GM12878 (cell line): ENCODE measurements at places on chromosomes 4 and X. TPM values are rescaled to one million over a fixed set of nuclear protein-coding genes. Genes with fewer than 3 reads are reported as not detected.
A peak's percentile ranks its signal among the peaks of the same experiment; 100 is the strongest.

The TLR7 gene
- 24.9 and 25.2 TPM in 2 replicates for total RNA-seq

The ZFP92 gene
- total RNA-seq, result 0.13 and 0.31 TPM in 2 replicates

DNA sequence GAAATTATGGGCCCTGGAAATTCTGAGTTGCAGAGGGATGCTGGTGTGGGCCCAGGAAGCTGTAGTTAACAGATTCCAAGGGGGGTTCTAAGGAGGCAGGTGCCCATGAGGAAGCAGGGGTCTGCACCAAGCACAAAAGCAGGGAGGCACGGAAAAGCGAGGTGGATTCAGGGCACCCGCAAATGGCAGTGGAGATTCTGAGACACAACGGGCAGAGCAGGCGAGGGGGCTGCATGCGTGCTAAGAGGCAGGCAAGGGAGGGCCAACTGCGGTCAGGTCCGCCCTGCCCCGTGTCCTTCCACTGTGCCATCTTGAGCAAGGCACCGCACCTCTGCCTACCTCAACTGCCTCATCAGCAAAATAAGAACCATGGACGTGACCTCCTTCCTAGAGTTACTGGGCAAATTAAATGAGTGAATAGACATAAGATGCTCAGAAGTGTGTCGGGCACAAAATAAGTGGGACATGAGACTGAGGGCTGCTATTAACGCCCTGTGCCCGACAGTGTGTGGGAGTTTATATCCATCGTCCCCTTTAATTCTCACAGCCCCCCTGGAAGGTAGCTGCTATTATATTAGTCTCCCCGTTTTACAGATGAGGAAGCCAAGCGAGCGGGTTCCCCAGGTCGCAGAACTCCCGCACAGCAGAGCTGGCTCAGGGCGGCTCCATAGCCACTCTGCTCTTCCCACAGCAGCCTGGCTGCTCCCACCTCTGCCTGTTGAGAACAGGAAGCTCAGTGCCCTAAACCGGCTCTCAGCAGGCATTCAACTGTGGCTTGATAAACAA, 67.6 kb downstream of the PPP2R2C start:
- H3K36me3 ChIP-seq, result no peaks in the 10 kb centered on the region
- no peak for DNase-seq
- H3K27me3 ChIP-seq, result no peaks in the 10 kb centered on the region; the same call in 1 of the 2 replicates
- H3K4me1 ChIP-seq, result no peaks in the 10 kb centered on the region

DNA sequence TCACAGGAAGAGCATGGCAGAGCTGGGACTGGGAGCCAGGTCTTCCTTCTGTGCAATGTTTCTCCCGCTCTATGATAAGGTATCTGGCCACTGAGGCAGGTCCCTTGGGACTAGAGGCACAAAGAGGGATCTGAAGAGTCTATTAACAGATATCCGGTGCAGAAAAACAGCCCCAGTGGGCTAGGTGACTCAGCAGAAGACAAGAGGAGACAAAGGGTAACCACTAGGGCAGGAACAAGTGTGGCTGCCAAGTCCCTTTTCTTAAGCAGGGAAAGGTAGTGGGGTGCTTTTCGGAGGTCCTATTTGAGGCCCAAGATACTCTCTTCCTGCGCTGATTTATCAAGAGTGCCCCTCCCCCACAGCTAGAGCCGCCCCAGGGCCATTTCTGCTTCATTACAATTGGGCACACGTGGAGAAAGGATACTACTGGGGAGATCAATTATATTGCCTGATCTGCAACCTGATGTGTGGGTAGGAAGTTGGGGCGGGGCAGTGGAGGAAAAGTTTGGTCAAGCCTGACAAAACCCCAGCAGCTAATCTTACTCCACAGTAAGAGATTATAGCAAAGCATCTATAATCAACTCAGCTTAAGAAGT, at the start of gene DGAT2L6:
TSS of gene DGAT2L6 (plus strand) at position 546 of the 596 bp plus-strand sequence. CDS start 100 bp downstream, outside the sequence.
- no peaks in the 10 kb centered on the region for H3K36me3 ChIP-seq
- peak within 1 kb of the TSS; percentile 59 for H3K27ac ChIP-seq
- peaks cover 18% of the 10 kb centered on the region for H3K4me1 ChIP-seq
- H3K4me3 ChIP-seq, result no peak within 1 kb of the TSS

DNA sequence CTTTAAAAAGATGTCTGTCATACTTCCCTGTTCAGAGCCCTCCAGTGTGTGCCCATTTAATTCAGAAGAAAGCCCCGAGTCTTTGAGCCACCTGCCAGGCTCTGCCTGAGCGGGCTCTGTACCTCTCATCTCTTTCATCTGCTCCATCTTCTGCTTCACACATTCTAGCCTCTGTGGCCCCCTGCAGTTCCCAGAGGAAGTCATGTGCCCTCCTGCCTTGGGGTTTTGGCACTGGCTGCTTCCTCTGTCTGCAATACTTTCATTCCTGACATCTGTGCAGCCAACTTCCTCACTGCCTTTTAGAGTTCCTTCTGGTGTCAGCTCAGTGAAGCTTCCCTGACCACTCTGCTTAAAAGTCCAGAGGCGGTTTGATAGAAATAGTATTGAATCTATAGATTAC, 6.2 kb upstream of the STK32B start:
- no peaks in the 10 kb centered on the region for H3K4me1 ChIP-seq
- DNase-seq, result no peak
- no peaks in the 10 kb centered on the region for H3K36me3 ChIP-seq
- H3K27ac ChIP-seq, result no peak overlapping the region
- H3K27me3 ChIP-seq, result no peaks in the 10 kb centered on the region

DNA sequence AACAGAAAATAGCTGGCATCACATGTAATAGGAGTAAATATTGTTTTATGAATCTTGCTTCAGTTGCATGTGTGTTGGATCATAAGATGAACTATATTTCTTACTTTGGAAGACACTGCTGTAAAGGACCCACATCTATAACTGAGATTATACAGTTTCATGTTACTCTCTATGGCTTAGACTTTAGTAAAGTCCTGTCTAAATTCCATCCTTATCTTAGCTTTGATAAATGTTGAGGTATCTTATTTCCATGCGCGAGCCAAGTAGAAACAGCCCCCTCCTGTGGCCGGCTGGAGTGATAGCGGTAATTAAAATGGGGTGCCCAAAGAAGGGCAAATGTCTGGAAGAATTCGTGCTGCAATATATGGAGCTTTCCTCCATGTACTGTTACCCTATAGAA, 43.0 kb downstream of the CCDC158 start:
- no peaks in the 10 kb centered on the region; the same call in 1 of the 2 replicates for H3K27me3 ChIP-seq
- H3K27ac ChIP-seq, result no peak overlapping the region
- no peak for DNase-seq
- no peaks in the 10 kb centered on the region for H3K4me1 ChIP-seq
- no peak overlapping the region for H3K4me3 ChIP-seq
- H3K36me3 ChIP-seq, result no peaks in the 10 kb centered on the region

DNA sequence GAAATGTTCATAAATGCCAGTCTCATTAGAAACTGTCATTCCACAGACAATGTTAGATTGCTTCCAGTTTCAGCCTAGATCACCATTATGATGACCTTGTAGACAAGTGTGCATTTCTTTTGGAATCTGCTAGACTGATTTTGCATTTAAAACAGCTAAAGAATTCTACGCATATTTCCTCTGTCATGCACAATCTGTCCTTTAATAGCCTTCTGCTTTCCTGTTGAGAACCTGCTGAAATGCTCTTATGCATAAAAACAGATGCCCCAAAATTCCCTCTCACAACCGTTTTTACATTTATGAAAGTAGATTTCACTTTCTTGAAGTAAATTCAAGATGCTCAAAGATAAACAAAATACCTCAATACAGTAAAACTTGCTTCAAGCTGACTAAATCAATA, 673.3 kb downstream of the GALNTL6 start:
- no peak for DNase-seq
- H3K36me3 ChIP-seq, result no peaks in the 10 kb centered on the region
- H3K27me3 ChIP-seq, result no peaks in the 10 kb centered on the region

GRCh38 chrX:136168929-136169735, 21.8 kb downstream of the FHL1 start:
- H3K27ac ChIP-seq, result no peak overlapping the region
- no peaks in the 10 kb centered on the region for H3K27me3 ChIP-seq
- H3K4me3 ChIP-seq, result no peak overlapping the region
- no peaks in the 10 kb centered on the region for H3K4me1 ChIP-seq
- no peak for DNase-seq
